ENCODE measurements at places on chromosomes 1 and 21.

GRCh38 chr1:197222025-197222685, 45.9 kb upstream of the CRB1 start:
- DNase-seq, result no peak

- DNase-seq, result no peak
These were observed 19.1 kb downstream of the CLCN6 start for GRCh38 chr1:11825131-11825530.

GRCh38 chr1:172203902-172204301, 216.6 kb upstream of the C1orf105 start:
- DNase-seq, result no peak

DNA sequence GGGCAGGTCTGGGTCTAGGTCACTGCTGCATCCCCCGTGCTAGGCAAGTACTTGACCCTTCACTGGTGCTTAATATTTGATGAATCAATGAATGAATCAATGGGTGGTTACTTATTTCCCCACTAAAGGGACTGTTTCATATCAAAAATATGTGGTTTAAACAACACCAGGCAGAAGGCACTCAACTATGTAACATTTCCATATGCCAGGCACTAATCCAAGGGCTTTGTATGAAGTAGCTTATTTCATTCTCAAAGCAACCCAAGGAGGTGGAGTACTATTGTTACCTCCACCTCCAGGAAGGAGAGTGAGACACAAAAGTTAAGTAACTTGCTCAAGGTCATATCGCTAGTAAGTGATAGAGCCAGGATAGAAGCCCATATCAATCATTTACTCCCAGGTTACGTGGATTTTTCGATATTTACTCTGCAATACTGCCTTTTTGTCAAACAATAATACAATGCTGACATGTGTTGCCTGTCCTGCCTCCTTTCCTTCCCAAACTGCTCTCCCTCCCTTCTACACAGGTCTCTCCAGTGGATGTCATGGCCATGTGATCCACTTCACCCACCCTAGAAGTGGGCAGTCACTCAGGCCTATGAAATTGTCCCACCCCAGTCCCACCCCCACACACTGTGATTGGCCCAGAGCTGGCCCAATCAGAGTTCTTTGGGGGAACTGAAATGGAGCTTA, 142.8 kb downstream of the ETS2 start:
- DNase-seq, result no peak

DNA sequence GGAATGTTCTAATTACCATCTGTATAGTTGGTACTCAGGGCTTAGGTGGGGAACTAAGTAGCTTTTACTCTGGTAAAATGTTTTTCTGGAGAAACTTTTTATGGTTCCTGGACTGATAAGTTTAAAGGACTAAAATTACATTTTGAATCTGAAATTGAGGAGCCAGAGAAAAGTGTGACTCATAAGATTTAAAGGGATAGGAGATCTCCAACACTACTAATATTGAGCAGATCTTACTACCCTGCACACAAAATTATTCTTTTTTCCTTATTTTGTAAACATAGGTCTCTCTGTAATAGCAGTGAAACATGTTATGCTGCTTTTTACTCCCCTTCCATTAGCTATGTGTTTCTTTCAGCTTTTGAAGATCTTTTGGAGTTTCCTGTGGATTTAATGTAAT, 32.5 kb downstream of the MTF2 start:
- DNase-seq, result no peak

GRCh38 chr1:175887521-175887920, 144.1 kb upstream of the TNR start:
- DNase-seq, result no peak

DNA sequence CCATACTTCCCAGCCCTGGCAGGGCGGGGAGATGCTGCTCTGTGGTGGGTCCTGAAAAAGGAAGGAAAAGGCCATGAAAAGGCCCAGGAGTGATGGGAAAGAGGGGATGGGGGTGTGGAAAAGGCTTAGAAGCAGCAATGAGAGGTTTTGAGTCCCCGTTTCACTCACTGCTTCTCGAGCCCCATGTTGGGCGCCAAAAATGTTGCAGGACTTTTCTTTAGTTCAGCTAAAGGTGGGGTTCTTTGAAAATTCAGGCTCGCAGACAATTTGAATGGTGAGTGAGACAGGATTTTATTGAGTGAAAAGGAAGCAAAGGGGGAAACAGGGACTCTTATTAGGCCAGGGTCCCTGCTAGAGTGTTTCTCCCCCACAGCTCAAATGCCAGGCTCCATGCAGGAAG, 93.1 kb downstream of the MRPS6 start:
- DNase-seq, result no peak

GRCh38 chr1:201501812-201502510, 5.0 kb downstream of the CSRP1 start:
- no peak for DNase-seq

DNA sequence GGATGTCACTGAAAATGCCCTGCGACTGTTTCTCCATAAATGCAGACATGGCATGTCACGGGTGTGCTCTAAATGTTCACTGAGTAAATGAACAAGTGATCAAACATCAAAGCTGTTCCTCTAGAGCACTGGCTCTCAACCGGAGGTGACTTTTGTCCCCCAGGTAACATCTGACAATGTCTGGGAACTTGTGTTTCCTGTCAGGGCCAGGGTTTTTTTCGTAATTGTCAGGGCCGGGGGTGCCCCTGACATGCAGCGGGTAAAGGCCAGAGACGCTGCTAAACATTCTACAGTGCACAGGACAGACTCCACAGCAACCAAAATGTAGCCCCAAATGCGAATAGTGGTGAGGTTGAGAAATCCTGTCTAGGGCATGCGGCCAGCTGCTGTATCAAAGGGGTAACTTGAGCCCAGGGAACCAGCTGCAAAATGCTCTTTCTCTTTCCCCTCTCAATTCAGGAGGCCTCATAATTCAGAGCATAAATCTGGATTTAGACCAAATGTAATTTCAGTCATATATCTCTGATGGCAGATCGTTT, 2.0 kb downstream of the ALDH4A1 start:
- no peak for DNase-seq

- no peak for DNase-seq
These were observed 7.8 kb downstream of the ZC3H12A start for GRCh38 chr1:37482004-37482785.

DNA sequence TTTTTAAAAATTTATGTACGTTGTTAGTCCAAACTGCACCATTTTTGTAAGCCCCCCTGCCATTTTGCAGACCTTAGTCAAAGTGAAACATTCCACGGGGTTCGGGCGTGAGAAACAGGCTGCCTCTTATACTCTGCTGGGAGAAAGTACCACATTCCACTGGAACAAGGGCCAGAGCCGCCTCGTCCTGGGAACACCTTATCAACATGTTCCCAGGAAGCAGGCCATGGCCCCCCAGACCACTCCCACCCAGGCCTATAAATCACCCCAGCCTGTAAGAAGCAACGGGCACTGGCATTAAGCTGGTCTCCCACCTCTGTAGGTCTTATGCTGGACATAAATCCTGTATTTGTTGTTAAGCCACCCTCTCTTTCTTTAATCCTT, 854 bp upstream of the ZRANB2 start:
- DNase-seq, result no peak

DNA sequence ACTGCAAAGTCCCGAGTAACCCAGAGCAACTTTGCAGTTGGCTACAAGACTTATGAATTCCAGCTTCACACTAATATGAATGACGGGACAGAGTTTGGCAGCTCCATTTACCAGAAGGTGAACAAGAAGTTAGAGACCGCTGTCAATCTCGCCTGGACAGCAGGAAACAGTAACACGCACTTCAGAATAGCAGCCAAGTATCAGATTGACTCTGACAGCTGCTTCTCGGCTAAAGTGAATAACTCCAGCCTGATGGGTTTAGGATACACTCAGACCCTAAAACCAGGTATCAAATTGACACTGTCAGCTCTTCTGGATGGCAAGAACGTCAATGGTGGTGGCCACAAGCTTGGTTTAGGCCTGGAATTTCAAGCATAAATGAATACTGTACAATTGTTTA, 66.8 kb downstream of the ACBD6 start:
- no peak for DNase-seq

DNA sequence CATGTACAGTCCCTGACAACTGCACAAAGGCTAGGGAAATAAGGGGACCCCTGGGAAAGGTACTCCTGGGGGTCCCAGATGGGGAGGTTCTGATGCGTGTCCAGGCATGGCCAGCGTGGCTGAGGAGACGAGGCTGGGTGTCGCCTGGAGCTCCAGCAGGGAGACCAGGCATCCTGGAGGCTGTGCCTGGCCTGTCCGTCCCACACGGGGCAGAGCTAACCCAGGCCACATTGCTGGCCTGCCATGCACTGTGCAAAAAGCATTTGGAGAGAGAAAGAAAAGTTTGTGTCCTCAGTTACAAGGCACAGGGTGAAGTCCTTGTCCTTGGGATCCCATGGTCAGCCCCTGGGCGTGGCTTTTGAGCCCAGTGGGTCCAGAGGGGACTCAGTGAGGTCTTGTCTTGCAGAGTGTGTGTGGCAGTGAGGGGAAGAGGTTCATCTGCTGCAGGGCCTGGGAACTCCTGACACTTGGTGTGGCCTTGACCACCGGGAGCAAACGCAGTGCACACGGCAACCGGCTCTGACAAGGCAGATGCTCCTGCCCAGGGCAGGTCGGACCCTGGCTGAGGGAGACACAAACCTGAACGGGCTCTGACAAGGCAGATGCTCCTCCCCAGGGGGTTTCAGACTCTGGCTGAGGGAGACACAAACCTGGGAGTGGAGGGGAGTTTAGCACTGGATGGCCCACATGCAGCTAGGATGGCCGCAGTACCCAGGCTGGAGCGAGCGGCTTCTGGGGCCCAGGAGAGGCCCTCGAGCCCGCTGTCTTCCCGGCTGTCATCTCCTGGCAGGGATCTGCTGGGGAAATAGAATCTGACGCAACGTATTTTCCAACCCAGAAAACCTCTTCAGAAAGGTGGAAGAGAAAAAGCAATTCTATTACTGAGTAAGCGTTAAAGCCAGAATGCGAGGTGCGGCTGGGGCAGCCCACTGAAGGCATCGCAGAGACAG, 37.3 kb upstream of the COL18A1 start:
- no peak for DNase-seq

GRCh38 chr1:103516693-103517092, 8.8 kb upstream of the RNPC3 start:
- no peak for DNase-seq

DNA sequence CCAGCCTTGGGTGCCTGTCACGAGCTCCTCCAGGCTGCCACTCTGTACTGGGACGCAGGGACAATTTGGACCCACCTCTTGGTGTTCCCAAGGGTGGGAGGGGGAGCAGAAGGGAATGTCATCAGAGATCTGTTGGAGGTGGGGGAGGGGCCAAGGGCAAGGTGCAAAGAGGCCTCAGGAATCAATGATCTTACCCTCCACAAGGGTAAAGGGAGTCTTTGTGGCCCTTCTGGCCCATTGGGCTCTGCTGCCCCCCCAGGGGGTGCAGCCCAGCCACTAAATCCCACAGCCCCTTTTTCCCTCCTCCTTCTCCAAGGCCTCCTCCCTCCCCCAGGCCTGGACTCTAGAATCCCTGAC, 8.5 kb downstream of the TTC39A start:
- no peak for DNase-seq

GRCh38 chr1:219539645-219540254, 73.2 kb downstream of the ZC3H11B start:
- no peak for DNase-seq

DNA sequence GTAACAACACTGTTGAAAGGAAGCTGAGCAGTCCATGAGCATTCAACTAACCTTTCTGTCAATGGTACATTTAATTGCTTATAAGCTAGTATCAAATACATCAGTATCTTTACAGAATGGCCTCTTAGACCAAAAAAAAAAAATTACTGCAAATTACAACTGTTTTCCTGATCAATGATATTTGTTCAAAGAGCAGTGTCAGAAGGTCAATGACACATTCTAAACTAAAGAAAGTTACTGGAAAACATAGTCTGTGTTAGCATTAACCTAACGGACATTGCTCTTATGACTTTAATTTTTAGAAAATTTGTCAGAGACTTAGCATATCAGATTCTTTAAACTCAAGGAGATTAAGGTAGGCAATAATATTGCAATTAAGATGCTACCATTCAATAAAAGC, 162.5 kb downstream of the KCNT2 start:
- no peak for DNase-seq

DNA sequence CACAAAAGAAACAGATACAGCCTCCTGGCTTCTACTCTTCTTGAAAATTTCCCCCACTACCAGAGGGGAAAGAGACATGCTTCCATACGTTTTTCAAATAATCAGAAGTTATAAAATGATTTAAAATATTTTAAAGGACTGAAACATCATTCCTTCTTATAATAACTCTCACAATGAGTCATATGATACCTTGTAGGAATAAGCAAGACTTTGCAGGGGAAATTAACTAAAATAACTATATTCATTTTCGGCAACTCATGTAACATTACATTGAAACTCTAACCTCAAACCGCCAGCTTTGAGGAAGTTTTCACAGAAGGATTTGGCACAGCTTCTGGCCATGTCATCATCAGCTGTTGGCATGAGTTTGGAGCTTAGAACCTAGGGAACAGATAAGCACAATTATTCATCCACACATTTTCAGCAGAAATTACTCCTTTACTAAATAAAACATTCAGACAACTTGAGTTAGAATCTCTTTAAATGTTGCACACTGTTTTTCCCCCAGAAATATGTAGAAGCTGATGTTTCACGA, 85.9 kb downstream of the USP24 start:
- DNase-seq, result no peak

DNA sequence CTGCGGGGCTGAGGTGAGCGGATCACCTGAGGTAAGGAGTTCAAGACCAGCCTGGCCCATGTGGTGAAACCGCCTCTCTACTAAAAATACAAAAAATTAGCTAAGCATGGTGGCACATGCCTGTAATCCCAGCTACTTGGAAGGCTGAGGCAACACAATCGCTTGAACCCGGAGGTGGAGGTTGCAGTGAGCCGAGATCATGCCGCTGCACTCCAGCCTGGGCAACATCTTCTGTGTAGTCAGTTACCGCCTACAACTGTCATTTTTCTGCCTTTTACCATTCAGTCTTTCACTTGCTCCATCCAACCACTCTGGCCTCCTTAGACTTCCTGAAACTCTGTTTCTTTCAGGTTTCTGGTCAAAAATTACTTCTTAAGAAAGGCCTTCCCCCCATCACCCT, 2.2 kb downstream of the MYCBP start:
- no peak for DNase-seq

DNA sequence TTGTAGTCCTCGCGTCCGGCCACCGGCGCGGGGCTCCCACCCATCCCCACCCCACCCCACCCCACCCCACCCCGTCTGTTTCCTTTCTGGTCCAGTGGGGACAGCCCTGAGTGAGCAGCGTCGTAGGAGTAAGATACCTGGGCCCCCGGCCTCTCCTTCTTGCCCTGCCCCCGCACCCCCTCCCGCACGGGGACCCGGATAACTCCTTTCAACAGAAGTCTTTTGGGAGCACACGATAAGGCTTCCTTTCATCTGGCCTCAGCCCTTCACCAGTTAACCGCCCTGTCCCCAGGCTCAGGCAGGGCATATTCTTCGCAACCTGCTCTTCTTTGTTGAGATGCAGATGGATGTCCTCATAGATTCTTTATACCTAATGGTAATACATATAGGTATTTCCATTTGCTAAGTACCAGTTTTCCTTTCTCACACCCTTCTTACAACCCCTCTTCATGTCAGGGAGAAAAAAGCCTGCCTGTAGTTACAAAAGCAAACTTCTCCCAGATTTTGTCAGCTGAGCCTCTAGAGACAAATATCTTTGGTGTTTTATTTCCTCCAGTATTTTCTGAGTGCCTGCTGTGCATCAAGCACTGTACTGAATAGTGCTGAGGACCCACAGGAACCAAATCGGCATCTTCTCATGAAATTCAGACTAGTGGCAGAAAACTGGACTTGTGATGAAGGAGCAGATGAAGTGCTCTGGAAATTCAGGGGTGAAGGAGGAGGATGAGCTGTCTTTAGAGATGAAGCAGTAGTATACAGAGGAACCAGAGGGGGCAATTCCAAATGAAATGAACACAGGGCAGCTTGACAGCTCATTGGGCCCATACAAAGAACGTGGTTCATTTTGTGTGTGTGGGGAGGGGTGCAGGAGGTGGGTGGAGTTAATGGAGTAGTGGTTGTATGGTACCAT, 33.6 kb downstream of the SLC2A1 start:
- no peak for DNase-seq

Measured in central memory CD4-positive, alpha-beta T cell (primary cell).